SK-MEL-5 (cell line): ENCODE measurements at places on chromosomes 13 and 19.

DNA sequence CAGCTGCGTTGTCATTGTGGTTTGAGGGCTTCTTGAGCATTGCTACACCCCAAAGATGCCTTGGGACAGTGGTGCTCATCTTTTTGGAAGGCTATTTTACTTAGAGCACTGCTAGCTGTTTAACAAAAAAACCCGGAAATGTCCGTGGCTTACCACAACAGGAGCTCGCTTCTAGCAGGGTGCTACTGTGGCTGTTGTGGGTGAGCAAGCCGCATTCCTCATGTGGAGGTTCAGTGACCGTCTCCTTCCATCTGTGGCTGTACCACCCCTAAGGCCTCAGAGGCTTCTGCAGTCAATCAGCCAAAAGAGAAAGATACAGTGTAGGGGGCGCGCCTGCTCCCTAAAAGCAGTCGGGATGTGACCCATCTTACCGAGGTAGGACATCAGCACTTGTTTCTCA is 1004.2 kb downstream of the UQCRFS1 start:
- no peak for DNase-seq

- no peak for DNase-seq
Observed at GRCh38 chr13:30862707-30863106, 43.4 kb upstream of the MEDAG start.

DNA sequence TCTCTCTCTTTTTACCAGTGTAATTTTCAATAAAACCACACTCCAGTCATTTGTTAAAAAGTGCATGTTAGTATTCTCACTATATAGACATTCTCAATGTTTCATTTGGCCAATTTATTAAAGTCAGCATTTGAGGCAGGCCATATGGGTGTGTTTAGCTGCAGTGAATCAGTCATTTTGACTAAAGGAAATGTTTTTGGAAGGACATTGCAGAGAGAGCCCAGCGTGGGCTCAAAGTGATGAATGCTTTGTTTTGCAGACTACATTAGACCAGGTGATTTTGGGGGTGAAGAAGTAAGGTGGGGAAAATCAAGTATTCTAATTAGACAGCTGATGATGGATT is 116.7 kb downstream of the POSTN start:
- no peak for DNase-seq

GRCh38 chr19:46344363-46344762 is 2.5 kb upstream of the PPP5C start:
- DNase-seq, result no peak

GRCh38 chr13:30619731-30620130 is 2.0 kb downstream of the USPL1 start:
- DNase-seq, result no peak

GRCh38 chr19:2421581-2422306 is 5.6 kb downstream of the TIMM13 start:
- DNase-seq, result no peak

DNA sequence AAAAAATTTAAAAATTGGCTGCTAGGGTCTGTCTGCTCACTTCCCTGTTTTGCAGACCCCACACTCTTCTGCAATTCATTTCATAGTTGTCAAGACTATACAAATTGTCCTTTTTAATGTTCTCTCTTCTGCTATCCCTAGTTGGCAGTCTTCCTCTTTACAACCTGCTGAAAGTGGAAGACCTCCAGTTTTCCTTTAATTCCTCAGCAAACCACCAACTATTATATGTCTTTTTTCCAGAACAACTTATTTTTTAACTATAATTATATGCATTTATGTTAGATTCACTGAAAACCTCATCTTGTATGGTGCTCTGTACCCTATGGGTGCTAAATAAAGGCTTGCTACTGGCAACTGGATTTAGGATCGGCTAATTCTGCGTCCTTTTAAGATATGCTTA is 1.1 kb upstream of the PHF11 start:
- DNase-seq, result no peak

DNA sequence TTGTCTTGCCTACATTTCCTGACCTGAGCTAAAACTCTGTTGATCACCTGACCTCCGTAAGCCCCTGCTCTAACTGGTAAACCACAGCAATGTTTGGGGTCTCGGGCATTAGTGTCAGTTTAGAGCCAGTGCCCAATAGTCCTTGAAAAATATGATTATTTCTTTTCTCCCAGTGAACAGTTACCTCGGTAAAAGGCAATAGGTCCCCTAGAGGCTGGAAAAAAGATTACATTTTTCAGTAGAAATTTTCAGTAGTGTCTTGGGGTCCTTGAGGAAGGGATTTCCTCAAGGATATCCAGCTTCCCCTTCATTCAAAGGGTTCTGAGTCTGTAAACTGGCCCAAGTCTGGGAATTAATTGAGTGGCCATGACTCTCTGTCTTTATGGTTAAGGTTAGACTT is 177.5 kb downstream of the SLC7A1 start:
- DNase-seq, result peak; percentile 9

DNA sequence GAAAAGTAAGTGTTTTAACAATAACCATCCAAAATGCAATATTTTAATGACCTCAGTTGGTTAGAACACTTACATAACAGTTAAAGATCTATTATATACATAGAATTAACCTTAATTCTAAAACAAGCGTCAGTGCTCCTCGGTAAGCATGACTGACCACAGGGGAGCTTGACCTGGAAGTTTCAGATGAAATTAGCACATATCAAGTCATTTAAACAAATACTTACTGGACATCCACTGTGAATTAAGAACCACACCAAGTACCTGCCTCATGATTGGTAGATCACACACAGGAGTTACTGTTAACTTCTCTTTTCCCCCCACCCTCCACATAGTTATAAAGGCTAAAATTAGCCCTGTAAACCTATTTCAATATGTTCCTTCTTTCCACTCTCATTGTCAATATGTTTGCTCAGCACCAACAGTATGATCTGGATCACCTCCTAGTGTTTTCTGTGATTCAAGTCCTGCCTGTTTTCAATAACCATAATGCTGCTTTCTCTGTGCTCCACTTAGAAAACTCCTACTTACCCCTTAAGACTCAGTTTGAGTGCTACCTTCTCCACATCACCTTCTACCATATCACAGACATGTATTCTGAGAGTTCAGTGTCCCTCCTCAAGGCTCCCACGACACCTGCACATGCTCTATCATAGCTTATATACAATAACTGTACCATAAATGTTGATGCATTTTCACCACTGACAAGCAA is 209.0 kb downstream of the VWA8 start:
- DNase-seq, result no peak

- DNase-seq, result no peak
Observed at GRCh38 chr13:85659493-85659892, 139.7 kb downstream of the SLITRK6 start.

DNA sequence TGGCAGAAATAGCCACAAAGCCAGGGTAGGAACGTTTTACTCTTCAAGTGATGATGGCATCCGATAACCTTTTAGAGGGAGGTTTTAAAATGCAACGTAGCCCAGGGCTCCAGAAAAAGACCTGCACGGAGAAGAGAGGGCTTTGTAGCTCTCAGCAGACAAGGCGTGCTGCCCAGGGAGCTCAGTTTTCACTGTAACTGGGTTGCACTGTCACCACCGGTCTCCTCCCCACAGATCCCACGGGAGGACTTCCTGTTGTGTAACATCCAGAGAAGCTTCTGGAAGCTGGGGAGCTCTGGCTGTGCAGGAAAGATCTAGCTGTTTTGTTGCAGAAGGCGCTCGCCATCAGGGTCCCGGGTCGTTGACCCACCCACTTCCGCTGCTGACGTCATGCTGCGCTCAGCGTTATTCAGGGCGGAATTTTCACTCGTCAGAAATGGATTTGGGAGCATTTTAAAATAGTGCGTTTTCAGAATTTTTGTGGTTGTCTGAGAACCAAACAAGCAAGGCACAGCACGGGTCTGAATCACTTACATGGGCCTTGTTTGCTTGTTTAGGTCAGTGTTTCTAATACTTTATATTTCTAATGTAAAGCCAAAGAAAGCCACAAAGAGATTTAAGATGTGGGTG is 50.8 kb downstream of the ATP11A start:
- no peak for DNase-seq

- no peak for DNase-seq
Observed at GRCh38 chr19:55453511-55454260, 7.8 kb downstream of the ISOC2 start.

GRCh38 chr13:45808925-45809324 is 42.6 kb downstream of the SIAH3 start:
- no peak for DNase-seq

DNA sequence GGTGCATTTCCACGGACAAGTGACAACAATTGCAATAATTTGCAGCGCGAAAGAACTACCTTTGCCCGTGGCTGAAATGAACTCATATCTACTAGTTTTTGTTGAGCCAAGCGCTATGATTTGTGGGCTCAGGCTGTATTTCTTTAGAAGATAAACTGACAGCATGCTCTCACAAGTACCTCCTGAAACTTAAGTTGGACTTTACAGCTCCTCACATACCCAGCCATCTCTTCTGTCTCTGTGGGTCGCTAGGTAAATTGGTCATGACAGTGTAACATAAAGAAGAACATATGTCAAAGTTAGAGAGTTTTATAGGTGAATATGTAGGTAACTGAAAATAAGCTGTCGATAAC is 839 bp downstream of the COG6 start:
- DNase-seq, result no peak

DNA sequence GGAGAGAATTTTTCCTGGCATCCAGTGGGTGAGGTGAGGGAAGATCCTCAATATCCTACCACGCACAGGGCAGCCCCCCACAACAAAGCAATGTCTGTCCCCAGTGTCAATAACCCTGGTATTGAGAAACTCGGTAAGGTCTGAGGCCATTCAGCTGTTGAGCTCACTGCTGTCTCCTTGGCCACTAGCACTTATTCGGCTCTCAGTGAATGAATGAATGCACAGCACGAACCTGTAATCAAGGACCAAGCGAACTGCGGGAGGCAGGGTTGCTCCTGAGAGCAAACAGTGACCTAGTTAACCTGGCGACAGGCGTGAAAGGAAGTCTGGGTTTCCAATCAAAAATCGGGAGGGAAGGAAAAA is 640 bp downstream of the ZSCAN5A start:
- DNase-seq, result no peak

- no peak for DNase-seq
Observed at GRCh38 chr19:40322271-40322610, 26.0 kb downstream of the C19orf47 start.

DNA sequence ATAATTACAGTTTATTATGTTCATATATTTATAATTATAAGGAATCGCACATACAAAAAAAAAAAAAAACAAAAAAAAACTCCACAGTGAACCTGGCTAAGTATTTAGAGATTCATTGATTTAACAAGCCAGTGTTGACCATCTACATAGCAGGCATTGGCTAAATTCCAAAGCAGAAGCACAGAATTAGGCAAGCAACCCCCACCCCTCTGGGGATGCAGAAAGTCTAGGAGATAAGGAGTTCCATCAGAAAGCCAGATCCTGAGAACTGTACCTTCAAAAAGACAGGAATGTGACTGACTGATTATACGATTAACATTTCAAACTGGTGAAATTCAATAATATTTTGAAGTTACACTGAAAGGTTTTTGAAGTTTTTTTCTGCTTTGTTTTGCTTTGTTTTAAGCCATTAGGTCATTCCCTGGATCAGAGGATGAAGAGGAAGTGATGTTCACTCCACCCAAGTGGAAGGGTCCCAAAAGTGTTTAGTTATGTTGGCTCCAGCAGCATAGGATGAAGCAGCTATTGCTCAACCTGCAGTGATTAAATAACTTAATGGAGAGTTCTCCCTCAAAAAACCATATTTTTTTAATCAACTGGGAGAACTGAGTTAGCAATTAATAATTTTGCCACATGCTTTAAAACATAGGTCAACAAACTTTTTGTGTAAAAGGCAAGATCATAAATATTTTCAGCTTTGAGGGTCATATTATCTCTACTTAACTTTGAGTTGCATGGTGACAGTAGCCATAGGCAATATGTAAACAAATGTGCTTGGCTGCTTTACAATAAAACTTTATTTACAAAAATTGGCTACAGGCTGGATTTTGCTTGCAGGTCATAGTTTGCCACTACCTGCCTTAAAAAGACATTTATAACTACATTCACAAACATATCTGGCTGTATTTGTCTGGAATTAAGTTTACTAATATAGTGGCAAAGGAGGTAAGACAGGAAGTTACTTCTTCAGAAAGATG is 49.6 kb downstream of the DOCK9 start:
- no peak for DNase-seq

DNA sequence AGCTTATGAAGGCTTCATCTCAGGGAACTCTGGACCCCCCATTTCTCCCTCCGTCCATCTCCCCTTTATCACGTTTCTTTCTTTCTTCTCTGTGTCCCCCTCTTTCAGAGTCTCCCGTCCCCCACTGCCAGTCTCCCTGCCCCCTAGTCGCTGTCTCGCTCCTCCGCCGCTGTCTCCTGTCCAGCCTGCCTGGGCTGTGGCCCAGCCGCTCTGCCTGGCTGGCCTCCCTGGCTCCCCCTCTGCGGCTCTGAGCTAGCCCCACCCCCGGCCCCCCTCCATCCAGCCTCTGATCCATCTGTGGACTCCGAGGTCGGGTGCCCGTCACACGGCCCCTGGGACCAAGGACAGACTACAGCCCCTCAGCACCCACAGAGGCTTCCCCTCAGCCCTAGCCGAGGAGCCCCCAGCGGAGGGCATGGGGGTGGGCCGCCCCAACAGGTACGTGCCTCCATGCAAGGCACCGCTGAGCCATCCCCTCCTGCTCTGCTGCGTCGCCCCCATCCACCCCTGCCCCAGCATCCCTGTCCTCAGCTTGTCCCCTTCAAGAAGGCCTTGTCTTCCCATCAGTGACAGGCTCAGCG is 1.1 kb upstream of the KCNJ14 start:
- DNase-seq, result no peak

DNA sequence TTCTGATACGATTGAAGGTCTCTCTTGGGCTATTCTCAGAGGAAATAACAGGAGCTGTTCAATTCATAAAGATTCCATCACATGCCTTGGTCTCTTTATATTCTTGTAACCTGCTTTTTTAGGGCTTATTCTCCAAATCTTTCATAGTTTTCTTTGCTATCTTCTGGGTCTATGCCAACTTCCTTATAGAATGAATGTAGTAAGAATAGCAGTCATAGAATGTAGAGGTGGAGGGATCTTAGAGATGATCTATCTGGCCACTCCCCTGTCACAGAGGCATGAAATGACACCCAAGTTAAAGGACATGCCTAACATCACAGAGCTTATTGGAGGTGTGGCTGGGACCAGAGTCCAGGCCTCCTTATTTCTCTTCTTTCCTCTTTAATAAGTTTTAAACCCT is 13.2 kb downstream of the LCP1 start:
- DNase-seq, result no peak

DNA sequence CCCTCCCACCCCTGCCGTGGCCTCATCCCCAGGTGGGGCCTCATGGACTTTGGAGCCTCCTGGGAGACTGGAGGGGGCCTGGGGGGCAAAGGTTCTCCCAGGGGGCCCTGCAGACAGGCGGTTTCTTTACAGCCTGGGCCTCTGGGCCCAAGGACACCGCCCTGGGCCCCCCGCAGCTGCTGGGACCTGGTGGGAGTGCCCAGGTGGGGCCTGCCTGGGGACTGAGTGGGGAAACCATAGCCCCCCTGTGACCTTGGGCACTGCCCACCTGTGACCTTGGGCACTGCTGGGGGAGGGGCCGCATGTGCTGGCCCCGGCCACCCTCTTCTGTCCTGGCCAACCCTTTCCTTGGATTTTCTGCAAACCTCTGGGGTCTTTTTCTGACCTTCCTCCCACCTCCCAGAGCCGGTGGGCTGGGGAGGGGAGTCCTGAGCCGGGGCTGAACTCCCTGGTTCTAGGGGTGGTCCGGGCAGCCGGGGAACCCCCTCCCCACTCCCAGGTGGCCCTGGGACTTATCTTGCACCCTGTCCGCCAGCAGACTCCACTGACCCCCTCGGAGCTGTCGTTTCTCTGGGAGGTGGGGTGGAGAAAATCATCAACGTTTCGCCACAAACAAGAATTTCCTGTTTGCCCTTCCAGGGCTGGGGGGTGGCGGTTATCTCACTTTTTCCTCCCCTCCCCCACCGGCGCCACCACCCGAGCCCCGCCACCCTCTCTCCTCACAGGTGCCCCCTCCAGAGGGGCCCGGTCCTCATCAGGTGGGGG is 27.0 kb downstream of the ARID3A start:
- DNase-seq, result no peak
